ENCODE measurements at places on chromosomes 3 and 15.

DNA sequence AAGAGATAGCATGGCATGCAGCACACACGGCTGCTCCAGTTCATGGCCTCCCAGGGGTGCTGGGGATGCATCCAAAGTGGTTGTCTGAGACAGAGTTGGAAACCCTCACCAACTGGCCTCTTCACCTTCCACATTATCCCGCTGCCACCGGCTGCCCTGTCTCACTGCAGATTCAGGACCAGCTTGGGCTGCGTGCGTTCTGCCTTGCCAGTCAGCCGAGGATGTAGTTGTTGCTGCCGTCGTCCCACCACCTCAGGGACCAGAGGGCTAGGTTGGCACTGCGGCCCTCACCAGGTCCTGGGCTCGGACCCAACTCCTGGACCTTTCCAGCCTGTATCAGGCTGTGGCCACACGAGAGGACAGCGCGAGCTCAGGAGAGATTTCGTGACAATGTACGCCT, 4.8 kb downstream of the CIB1 start:
- no peak for DNase-seq

- DNase-seq = peak; percentile 4
These were observed 74.0 kb upstream of the UBE2E2 start for GRCh38 chr3:23129117-23129516.

DNA sequence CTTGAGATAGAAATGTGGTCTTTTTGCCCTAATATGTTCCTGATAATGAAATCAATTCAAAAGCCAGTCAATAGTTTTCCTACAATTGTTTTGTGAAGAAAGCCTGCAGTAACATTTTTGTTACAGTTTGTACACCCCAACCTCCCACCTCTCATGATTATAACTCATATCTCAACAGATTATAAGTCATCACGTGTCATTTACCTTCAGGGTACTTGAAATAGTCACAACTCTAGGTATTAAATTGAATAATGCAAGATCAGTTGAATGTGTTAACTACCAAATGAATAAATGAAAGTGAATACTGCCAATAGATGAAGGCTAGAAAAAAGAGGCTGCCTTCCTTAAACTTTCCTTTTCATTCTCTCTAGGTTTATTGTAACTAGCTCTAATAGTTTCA, 32.9 kb upstream of the CTDSPL2 start:
- no peak for DNase-seq

DNA sequence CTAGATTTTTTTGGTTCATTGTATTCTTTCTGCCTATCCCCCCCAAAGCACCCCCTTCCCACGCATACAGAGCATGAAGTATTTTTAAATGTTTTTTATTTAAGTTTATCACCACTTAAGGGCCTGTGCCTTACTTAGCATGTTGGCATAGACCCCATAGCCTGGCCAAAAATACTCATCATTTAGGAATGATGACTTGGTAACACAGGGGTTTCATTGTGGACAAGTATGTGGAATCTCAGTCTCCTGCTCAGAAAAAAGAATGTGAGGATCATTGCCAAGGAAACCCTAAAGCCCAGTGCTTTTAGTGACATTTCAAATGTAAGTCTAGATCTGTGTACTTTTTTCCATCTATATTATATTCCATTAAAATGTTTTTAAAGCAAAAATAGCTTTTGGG, 146.3 kb downstream of the ALCAM start:
- peak; percentile 51 for DNase-seq

DNA sequence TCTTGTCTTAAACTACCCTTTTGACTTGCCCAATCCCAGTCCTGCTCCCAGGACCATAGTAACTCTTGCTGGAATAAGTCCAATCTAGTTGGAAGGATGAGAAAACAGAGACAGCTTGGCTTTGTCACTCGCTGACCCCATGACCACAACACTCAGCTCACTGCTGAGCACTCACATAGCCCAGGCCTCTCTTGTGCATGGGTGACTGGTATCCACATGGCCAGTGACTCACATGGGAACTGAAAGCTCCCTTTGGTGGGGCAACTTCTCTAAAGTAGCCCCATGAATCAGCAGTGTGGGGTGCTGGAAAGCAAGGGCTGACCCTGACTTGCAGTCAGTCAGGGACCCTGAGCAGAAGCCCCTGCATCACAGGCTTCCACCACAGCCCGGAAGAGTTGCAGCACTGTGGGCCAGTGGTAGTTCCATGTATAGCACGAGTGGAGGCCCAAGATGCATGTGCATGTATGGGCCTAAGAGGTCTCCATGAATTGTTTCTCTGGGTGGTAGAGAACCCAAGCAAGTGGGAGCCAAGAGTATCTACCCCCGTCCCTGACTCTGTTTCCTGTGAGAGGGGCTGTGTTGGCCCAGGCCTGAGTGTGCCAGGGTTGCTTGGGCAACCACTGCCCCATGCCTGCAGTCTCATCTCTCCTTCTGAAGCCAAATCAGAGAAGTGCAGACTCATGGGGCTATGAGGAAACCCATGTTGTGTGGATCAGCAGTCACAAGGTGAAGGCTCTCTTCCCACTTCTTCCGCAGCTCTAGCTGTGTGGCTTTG, 62.1 kb upstream of the XCR1 start:
- DNase-seq = no peak

DNA sequence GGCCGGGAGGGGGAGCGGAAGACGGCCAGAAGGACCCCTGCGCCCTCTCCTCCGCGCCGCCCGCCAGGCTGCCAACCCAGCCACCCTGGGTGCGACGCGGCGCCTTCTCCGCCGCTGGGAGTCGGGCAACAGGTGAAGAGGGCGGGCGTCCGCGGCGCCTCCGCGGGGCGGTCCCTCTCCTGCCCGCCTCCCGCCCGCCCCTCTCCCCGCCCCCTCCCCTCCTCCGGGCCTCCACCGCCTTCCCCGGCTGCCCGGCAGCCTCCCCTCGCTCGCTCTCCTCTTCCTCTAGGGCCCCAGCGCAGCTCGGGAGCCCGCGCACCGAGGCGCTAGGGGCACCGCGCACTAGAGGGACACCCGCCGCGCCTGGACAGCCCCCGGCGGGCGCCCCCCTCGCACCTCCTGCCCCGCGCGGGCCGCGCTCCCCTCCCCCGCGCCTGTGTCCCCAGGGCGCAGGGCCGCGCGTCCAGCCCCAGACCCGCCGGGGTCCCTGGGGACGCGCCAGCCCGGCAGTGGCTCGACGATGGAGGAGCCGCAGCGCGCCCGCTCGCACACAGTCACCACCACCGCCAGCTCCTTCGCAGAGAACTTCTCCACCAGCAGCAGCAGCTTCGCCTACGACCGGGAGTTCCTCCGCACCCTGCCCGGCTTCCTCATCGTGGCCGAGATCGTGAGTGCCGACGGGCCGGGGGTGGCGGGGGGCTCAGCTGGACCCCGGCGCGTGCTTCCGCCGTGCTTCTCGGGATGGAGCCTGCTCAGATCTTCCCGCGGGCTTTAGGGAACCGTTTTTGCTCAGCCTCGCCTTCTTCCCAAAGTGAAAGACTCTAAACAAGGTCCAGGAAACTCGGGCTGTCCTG, at the start of gene CMTM8:
Gene CMTM8, plus strand, starts transcription at position 228 of the 854 bp plus-strand sequence. Its CDS starts 293 bp downstream, at position 521.
- no peak for DNase-seq

- DNase-seq = no peak
These were observed 315.2 kb downstream of the UACA start for GRCh38 chr15:70447928-70448698.

All from fibroblast of the conjunctiva (primary cell).